ENCODE measurements at places on chromosomes 16 and 17. TPM values are rescaled to one million over a fixed set of nuclear protein-coding genes. Genes with fewer than 3 reads are reported as not detected.

MYH1 gene
- not detected for total RNA-seq

PPL gene
- total RNA-seq, result 364 TPM

CA10 gene
- total RNA-seq, result not detected

COX6A2 gene
- not detected for total RNA-seq

MYH2 gene
- total RNA-seq, result not detected

CSH2 gene
- total RNA-seq, result not detected

GPR179 gene
- total RNA-seq, result not detected

PPM1E gene
- 0.08 TPM for total RNA-seq

DOK4 gene
- total RNA-seq, result 29.8 TPM

HS3ST4 gene
- total RNA-seq, result 1.4 TPM

MLKL gene
- total RNA-seq, result 6.9 TPM

UBE2Z gene
- total RNA-seq, result 73.2 TPM

EPOP gene
- 6.1 TPM for total RNA-seq

KCNG4 gene
- not detected for total RNA-seq

KRT12 gene
- not detected for total RNA-seq

ARHGAP23 gene
- 108 TPM for total RNA-seq

ELMO3 gene
- 56.4 TPM for total RNA-seq

CYGB gene
- total RNA-seq, result 18.2 TPM

KCTD13 gene
- total RNA-seq, result 43.9 TPM

GP1BA gene
- not detected for total RNA-seq

CDH13 gene
- 149 TPM for total RNA-seq

KRT27 gene
- 1.9 TPM for total RNA-seq

CALB2 gene
- total RNA-seq, result 6.7 TPM

RMI2 gene
- 7.7 TPM for total RNA-seq

PCYT2 gene
- total RNA-seq, result 23.7 TPM

NFE2L1 gene
- total RNA-seq, result 97.2 TPM

SAP30BP gene
- total RNA-seq, result 86.6 TPM

HEATR9 gene
- not detected for total RNA-seq
